ENCODE measurements at places on chromosomes 5 and 9.
A peak's percentile ranks its signal among the peaks of the same experiment; 100 is the strongest.

DNA sequence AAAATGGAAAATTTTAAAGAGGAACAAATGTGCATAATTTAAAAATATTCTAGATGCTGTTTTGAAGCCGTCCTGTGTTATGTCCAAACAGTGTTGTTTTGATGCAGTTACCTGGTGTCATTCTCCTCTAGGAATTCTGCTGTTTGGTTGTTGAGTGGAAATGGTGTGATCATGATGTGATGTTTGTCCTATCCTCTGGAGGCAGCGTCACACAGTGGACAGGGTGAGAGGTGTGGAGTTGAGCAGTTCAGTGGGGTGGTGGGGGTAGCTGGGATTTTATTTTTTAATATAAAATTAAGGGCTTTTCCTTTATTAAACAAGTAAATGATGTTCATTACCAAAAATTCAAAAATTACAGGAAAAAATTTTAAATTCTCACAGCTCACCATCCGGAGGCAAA is 31.2 kb downstream of the PRDM6 start:
- DNase-seq, result no peak

DNA sequence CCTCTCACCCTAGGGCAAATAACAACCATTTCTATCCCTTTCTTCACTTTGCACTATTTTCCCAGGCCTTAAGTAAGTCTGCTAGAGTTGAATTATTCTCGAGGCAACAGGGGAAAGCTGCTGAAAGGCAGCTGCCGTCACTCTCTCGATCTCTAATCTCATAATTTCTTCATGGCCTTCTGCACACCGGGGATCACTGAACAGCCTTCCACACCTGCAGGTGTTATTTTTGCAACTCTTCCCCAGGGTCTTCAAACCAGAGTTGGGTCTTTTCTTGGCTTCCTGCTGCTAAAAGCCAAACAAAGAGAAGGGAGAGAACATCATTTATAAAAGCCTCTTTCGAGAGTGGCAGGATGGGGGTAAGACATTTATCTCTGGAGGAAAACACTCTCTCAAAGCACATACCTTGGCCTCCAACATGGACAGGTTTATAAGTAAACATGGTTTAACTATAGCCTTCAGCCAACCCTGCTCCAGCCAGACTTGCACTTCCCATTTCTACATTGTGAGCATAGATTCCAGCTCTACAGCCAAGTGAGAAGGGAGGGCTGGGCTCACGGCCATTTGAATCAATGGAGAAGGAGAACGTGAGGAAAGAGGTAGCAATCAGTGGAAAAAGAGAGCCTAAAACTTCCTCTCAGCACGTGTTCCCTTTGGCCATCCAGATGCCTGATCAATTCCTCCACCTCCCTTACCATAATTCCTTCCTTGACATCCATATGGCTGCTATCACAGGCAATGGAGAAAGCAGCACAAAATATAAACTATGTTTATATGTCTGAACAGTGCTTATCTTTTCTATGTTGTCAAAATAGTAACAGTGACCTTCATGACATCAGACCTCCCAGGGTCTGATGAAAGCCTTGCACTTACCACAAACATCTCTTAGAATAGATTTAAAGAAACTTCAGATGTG is 464.9 kb downstream of the TLE1 start:
- no peak for DNase-seq

DNA sequence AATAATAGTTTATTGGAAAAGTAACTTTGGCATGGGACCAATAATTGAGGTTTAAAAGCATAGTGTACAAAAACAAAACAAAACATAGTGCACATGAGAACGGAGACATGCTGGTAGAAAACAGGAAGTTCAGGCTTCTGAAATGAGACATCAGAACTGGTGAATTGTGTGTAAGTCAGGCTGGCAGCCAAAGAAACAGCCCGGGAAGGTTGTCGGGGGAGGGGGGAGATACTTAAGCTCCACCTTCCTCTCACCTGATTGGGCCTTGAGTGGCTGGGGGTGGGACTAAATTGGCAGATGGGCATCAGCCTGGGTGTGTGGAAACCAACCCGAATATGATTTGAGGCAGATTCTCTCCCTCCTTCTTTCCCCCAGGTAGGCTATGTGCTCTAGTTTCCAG is 256.3 kb downstream of the SMARCA2 start:
- DNase-seq, result peak; percentile 61

DNA sequence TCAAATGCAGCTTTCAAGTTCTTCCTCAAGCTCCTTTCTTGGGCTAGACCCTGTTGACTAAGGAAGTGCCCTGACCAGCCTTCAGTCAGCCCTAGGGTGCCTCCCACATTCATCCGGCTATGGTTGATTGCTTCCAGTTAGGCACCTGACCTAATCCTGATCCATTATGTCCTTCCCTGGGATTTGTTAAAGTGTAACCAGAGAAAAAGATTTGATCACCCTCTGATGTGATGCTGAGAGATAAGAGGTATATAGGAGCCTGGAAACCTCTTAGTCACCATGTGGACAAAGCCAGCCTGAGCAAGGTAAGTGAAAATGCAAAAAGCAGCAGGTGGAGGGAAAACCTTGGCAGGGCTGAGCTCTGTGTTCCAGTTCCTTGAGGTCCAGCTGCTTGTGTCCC is 178.8 kb upstream of the ERCC6L2 start:
- DNase-seq, result no peak

GRCh38 chr5:149421834-149422233 is 42.7 kb upstream of the IL17B start:
- DNase-seq, result no peak

DNA sequence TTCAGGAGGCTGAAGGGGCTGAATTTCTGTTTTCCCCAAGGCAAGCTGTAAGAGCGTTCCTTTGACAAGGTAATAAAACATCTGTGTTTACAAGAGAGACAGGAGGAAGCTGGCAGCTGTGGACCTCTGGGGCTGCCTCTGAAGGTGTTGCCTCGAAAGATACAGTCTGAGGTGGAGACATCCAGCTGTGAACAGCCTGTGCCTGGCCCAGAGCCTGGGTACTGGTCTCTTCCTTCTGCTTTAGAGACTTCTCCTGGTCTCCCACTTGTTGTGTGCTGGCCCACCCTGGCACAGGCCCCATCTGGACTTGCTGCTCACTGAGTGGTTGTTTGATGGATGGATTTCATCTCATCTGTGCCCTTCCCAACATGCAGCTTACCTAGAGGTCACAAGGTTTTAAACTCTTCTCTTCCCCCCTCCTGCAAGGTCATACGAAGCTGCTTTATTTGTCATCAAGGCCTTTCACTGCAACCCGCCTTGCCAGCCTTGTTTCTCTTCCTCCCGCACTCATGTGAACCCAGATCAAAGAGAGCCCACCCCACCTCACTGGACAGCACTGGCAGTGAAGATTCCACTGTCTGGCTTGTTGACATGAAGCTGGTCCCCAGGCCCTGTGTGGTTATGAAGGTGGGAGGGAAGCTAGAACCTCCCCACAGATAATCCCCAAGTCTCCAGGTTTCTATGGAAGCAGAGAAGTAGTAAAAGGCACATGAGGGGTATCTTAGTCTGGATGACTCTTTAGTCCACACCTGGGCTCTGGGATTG is 35.0 kb upstream of the ALDH1B1 start:
- no peak for DNase-seq

DNA sequence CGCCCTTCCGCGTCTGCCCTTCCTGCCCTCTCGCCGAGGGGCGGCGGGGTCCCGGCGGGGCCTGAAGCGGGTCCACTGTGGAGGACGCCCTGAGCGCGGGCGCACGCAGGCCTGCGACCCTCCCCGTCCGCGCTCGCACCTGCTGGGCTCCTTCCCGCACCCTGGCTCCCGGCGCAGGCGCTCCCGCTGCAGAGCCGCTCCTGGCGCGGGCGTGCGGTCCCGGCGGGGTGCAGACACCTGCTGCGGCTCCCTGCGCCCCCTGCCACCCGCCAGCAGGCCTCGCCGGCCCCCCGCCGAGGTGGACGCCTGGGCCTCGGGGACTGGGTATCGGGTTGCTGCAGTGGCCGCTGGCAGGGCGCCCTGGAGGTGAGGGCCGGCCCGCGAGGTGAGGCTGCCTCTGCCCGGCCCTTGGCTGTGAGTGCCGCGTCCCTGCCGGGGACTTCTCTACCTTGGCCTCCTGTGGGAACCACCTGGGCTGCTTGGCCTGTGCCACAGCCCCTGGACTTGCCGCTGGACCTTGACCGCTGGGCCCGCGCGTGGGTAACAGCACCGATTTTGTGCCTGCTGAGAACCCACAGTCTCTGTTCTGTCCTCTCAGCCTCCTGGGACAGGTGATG is 627 bp downstream of the ARRDC1 start:
- no peak for DNase-seq

DNA sequence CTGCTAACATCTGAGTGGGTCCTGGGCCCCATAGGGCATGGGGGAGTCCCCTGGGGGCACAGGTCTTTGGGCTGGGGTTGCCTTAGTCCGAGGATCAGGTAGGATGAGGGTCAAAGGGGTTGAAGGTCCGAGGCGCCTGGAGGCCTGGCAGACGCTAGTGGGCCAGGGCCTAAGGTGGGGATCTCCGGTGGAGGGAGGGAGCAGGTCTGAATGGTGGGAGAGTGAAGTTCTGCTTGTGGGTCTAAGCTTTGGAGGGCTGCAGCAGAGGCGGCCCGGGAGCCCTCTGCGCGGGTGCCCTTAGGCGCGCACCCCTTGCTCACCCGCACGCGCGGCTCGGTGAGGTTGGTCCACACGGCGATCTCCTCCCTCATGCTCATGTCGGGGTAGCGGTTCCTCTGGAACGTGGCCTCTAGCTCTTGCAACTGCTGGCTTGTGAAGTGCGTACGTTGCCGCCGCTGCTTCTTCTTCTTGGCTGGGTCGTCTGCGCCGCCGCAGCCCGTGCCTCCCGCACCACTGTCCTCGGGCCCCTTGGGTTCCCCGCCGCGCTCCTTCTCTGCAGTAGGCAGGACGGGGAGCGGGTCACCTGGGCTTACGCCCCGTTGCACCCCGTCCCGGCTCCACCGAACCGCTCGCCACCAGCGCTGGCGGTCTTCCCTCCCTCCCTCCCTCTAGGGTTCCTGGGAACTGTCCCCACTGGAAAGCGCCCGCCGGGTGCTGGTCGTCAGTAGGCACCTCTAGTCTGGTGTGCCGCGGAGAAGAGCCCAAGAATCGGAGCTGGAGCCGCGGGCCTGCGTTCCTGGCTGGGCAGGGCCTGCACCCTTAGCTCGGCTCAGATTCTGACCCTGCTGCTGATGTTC is 2.8 kb downstream of the PITX1 start:
- DNase-seq, result no peak

- no peak for DNase-seq
These were observed 483.0 kb upstream of the DMAC1 start for GRCh38 chr9:8282535-8282934.

GRCh38 chr9:109776391-109776790 is 3.6 kb upstream of the PALM2AKAP2 start:
- DNase-seq, result no peak

- DNase-seq, result peak; percentile 78
These were observed 154.1 kb downstream of the LRRC70 start for GRCh38 chr5:62732677-62733121.

GRCh38 chr9:77194423-77194822 is 17.1 kb downstream of the VPS13A start:
- DNase-seq, result no peak

- DNase-seq, result peak; percentile 94
These were observed 4.3 kb downstream of the PRRC2B start for GRCh38 chr9:131398204-131398603.

DNA sequence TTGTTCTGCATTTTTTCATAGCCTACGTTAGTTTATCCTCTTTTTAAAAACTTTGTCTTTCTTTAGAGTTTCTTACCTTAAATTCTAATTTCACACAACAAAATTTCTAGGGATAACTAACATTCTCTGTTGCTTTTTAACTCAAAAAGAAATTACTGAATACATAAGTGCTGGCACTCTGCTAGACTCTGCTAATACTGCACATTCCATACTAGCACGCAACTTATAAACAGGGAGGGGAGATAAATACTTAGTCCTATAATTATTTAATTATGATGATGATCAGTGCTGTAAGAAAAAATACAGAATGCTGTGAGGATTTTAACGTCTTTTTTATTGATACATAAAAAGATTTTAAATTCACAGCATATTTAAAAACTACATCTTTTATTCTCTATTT is 25.1 kb downstream of the RNF145 start:
- no peak for DNase-seq

DNA sequence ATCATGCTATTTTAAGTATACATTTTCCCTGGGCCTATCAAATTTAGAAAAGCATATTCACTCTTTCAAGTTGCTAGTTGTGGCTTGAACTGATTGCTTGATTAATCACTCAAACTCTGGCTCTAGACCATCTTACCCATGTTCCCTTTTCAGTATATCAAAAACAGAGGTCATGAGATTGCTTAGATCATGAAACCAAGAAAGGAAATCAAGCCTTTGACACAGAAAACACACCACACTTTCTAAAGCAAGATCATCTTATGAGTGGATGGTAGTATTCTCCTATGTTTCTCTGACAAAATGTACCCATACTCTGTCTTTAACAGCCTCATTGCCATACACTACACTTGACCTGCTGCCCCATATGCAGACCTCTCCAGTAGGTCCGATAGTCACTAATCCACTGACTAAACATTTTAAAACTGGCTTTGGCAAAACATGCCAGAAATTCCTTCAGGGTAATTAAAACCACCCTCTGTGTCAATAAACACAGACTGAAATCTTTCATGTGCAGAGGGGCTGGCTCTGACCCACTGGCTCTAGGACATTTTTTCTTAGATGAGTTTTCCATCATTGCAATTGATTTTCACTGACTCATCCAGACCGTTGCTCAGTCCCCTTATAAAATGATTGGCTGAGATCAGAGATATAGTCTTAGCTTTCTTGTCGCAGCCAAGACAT is 18.2 kb downstream of the PPP2R2B start:
- no peak for DNase-seq

GRCh38 chr5:95723632-95724369 is 7.3 kb upstream of the RHOBTB3 start:
- peak; percentile 55 for DNase-seq

DNA sequence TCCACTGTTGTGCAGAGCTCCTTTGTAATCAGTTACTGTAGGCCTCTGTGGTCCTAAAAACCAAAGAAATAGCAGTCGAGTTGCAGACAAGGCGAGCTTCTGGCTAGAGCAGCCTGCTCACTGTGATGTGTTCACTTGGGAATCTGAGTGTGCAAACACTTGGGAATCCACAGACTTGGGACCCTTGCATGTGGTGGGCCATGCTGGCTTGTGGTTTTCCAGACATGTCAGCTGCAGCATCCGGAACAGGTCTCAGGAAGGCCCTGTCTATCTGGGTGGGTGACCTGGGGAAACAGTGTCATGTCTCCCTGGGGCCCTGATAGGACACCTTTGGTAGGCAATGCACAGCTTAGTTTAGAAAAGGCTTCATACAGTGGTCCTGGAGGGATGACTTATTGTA is 66.4 kb downstream of the WWC1 start:
- no peak for DNase-seq

- peak; percentile 60 for DNase-seq
These were observed at the start of gene SPOCK1 for GRCh38 chr5:137498736-137499505. SPOCK1 (minus strand) TSS chr5:137499326.

DNA sequence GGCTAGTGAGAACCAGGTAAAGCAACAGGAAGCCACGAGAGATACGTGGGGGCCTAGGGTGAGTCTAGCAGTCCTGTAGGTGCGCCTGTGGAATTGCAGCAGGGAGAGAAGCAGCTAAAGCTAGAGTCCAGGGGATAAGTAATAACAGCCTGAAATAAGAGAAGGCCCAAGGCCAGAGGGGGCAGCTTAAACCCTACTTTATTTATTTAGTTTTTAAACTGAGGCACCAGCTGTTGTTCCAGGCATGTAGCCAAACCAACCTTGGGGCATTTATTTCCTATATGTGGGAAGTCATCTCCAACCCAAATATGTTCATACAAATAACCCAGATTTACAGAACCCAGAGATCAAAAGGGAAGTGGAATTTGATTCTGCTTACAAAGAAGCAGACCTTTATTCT is 93.5 kb downstream of the GLDC start:
- DNase-seq, result no peak

- no peak for DNase-seq
These were observed 98.9 kb downstream of the USP20 start for GRCh38 chr9:129934041-129934591.

GRCh38 chr5:100772006-100772405 is 131.1 kb downstream of the ST8SIA4 start:
- DNase-seq, result no peak
